ENCODE measurements at places on chromosomes 12 and 14. TPM values are rescaled to one million over a fixed set of nuclear protein-coding genes. Genes with fewer than 3 reads are reported as not detected.

The CNTN1 gene
- 33.0 TPM for total RNA-seq

- DNase-seq: no peak
Observed at GRCh38 chr14:104676130-104676693, 13.2 kb upstream of the INF2 start.

DNA sequence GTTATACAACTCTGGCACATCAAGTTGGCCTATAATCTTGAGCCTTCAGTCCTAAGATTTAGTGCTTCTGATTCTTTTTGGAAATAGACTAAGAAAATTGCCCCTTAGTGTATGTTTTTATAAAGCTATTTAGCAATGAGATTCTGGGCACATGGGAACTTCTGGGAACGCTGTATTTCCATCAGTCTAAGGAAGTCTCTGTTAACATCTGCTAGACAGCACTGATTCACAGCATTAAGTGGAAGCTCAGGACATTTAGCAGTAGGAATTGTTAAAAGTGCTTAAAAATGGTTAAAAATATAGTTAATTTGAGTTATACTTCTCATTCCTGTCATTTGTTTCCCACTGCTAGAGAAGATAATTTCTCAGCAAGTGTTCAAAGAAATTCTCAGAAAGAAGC lies 579.1 kb downstream of the SLC16A7 start:
- DNase-seq: no peak

- DNase-seq: no peak
Observed at GRCh38 chr14:35034440-35034833, 11.6 kb upstream of the FAM177A1 start.

The CCDC63 gene
- not detected for total RNA-seq

DNA sequence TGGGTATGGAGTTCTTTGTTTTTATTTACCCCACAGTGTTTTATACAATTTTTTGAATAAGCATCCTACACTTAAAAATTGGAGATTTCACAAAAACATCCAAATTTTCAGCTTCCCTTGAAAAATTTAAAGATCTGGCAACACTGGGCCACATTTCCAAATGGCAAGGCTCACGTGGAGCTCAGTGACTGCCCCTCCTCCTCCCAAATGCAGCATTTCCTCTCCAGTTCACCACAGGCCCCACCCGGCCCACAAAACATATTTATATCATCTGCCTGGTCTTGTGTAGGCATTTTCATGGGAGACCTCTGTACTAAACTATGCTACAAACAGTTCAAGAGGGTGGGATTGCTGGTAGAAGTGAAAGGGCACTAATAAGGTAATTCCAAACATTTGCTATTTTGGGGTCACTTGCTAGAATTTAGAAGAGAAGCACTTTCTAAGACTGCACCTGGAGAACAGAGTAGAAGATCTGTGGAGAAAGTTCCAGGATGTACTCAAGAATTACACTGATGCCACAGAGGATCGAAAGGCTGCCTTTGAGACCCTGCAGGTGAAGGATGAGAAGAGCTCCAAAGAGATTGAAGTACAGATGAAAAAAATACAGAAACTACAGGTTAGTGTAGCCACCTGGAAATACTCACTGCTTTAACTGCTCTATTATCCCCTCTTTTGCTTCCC lies 7.3 kb downstream of the FKBP11 start:
- DNase-seq: no peak

- DNase-seq: peak; percentile 33
Observed at GRCh38 chr12:123907726-123908476, 64.7 kb downstream of the CCDC92 start.

DNA sequence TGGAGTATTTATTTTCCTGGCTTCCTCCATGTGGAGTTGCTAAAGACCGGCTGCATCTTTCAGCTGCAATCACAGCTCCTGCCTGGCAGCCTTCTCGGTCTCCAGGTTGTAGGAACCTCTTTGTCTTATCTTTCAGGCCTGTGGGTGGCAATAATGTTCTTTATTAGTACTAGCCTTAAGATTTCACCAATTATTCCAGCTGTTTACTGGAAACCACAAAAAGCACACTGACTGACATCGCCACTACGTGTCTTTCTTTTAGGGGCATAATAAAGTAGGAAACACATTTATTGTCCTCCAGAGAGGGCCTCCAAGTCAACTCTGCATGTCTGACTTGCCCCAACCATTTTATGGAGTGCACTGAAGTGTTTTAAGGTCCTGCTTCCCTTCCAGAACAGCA lies 1116.5 kb upstream of the TMEM132C start:
- DNase-seq: no peak

DNA sequence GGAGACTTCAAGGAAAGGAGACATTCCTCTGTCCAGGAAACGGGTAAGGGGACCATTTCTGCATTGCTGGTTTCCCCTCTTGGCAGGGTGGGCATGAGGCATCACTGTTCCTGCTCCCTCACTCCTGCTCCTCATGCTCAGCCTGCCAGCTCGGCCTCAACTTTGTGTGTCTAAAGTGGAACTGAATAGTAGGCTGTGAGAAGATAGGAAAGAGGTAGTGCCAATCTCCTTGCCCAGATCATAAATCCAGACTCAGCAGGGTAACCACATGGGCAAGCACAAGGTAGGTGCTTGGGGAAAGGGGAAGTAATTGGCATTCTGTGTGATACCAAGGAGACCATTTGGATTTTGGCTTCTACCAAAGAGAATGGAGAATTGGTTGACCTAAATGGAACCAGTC lies 2.6 kb downstream of the LTB4R start:
- DNase-seq: peak; percentile 38

- peak; percentile 37 for DNase-seq
Observed at GRCh38 chr14:35140718-35141581, 18.6 kb downstream of the PRORP start.

DNA sequence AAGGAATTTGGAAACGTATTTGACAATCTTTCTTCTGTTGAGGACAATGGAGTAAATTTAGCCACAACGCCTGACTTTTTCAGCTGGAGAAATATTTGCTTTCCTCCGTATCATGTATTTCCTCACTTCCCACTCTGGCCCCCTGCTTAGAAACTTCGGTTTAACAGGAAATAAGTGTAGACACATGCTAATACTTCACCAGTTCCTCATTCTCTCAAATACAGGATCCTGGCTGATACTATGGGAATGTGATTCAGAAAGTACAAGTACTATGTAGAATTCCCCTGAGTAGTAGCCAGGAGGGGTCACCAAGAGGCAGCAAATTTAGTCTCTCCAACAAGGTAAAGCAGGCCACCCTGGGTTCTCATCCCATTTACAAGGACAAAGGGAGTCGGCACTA lies 58.0 kb downstream of the FAR2 start:
- DNase-seq: peak; percentile 58

The IGF1 gene
- total RNA-seq: 26.5 TPM

The IFI27L2 gene
- total RNA-seq: 21.9 TPM

DNA sequence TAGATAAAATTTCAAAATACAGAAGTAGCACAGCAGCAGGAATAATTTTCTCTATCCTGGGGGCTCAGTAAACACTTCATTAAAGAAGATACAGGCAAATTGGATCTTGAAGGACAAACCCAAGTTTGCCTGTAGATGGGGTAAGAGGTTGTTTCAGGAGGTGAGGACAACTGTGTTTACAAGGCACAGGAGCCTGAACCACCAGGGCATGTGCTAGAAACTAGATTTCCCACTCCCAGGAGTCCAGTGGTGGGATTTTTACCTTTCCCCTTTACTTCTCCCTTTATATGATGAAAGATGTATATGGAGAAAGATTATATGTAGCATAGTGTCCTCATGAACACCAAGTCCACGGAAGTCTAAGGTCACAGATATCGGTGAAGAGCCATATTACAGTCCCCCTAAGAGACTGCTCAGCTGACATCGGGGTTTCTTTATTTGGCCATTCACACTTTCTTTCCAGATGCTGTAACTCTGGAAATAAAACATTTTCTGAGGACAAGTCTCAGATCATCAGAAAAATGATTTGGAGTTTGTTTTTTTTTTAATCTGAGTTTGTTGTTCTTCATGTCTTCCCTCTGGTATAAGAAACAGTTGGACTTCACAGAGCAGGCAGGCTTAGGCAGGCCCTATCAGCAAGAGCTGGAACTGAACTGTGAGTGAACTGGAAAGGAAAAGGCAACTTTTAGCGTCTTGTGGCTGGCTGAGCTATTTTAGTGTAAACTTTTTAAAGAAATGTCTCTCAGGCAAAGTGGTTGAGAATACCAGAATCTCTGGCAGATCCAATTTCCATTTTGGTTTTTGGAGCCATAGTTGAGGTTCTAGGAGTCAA lies 8.0 kb upstream of the EVL start:
- no peak for DNase-seq

GRCh38 chr14:52354242-52354641 lies 40.1 kb downstream of the PTGER2 start:
- DNase-seq: peak; percentile 68

The TPCN1 gene
- total RNA-seq: 17.1 TPM

The TRPV4 gene
- 0.13 TPM for total RNA-seq

GRCh38 chr12:25388183-25388582 lies 137.5 kb upstream of the KRAS start:
- DNase-seq: no peak

The C12orf54 gene
- 0.31 TPM for total RNA-seq

DNA sequence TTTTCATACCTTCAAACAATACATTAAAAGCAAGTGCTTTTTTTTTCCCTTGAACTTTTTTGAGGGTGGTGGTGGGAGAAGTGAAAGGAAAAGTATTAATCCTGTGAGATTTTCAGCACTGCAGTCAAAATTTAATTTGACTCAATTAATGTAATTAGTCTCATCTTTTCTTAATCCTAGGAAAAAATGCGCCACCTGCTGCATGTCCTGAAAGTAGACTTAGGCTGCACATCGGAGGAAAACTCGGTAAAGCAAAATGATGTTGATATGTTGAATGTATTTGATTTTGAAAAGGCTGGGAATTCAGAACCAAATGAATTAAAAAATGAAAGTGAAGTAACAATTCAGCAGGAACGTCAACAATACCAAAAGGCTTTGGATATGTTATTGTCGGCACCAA lies 52.2 kb downstream of the SPATA7 start:
- no peak for DNase-seq

The PMCH gene
- total RNA-seq: not detected

The HCAR3 gene
- not detected for total RNA-seq

DNA sequence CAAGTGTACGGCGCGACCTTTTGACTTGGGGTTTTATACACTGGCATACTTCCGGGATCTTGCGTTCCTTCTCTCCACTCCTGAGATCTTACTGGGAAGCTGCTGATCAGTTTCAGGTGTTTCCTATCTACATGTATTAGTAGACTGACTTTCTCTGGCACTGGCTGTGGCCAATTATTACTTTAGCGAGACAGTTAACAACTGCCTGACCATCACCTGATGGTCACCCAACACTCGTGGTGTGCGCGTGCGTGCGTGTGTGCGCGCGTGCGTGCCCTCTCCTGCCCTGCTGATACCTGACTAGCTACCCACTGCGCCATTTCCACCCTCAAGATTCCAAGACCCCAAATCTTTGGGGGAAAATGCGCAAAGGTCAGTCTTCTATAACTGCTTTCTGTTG lies 249.9 kb downstream of the AEBP2 start:
- no peak for DNase-seq

The FAM222A gene
- total RNA-seq: 4.7 TPM

The TAS2R19 gene
- total RNA-seq: 3.6 TPM

The IQSEC3 gene
- total RNA-seq: 1.1 TPM

DNA sequence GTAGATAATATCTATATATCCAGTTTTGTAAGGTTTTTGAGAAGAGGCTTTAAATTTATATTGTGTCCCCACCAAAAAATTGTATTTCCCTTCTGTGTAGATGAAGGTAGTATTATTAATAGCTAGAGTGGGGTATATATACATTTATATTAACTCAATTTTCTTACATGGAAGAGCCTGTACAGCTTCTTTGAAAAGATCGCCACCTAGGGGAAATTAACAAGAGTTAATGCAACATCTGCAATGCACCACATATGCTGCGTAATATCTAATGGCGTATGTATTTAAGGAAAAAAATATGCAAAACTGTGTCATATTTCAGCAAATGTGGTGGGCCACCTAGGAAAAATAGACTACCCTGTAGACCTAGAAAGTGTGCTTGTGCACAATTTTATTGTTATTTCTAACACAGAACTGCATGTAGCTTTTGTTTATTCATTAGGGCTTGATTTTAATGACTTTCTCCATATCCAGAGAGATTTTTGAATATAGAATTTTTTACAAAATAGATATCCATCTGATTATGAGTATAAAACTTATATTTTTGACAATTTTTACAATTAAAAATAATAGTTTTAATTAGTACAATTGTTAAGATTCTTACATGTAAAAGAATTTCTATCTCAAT lies 14.0 kb downstream of the CCER1 start:
- DNase-seq: peak; percentile 73

- no peak for DNase-seq
Observed at GRCh38 chr12:131844656-131845055, 16.5 kb downstream of the MMP17 start.

GRCh38 chr12:65510584-65511050 lies 232.1 kb downstream of the MSRB3 start:
- peak; percentile 82 for DNase-seq

The TMEM179 gene
- total RNA-seq: 0.49 TPM

The P2RX2 gene
- not detected for total RNA-seq

The CIROP gene
- not detected for total RNA-seq

The ABCD2 gene
- 0.09 TPM for total RNA-seq

DNA sequence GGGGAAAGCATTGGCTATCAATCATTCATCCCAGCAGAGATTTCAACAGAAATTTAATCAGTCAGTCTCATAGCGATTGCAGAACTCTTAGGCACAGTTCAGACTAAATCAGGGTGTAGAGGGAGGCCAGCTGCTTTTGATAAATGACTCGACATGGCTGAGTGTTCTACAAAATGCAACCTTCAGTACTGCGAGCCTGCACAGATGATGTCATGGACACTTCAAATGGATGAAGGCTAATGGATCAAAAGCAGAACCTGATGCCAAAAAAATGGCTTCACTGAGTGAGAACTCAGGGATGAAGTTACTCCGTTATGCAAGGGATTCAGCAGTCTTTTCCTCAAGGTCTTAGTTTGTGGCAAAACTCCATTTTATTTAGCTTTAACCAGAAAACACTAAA lies 167.3 kb downstream of the DACT1 start:
- peak; percentile 85 for DNase-seq

The ZNF664 gene
- total RNA-seq: 28.3 TPM
